H4 (cell line): ENCODE measurements at places on chromosomes 6 and 20.

GRCh38 chr6:105985098-105985815 lies 100.9 kb upstream of the PRDM1 start:
- DNase-seq = no peak

DNA sequence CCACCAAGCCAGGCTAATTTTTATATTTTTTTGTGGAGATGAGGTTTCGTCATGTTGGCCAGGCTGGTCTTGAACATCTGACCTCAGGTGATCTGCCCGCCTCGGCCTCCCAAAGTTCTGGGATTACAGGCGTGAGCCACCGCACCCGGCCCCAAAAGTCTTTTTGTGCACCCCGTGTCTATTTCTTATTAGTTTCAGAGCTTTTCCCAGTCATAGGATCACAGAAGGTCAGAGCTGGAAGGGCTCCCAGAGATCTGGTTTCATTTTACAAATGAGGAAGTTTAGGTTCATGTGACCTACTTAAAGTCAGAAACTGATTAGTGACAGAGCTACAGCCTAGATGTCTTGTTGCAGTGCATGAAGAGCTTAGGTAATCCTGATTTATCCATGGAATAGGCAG lies 1.6 kb upstream of the OGFRL1 start:
- DNase-seq = no peak

- no peak for DNase-seq
These were observed 133.4 kb upstream of the TOP1 start for GRCh38 chr20:40895182-40895581.

- no peak for DNase-seq
These were observed 57.5 kb downstream of the SNX9 start for GRCh38 chr6:157880534-157880933.

DNA sequence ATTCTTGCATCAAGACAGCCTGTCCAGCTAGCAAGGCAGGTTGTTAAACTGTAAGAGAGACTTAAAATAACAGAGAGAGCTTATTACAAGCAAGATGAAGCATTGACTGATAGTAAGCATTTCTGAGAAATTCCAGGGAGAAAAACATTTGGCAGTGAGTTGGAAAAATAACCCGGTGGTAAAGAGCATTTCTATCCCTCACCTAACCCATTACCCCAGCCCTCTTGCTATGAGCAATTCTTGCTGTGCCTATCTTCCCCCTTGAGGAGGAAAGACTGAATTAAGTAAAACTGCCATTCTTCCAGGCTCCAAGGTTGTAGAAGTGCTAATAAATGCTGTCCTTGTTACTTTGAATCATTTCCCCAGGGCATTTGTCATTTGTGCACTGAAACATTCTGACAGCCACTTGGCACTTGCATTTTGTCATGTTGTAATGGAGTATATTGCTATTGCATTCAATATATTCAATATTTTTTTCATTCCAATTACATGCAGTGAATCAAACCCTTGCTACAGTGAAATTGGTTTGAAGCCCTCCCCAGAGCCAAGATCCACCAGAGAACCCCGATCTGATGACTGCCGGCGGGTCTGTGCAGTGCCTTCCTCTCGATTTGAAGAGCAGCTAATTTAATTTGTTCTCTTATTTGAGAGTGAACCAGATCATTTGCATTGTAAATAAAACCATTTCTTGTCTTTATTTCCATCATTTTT lies 291.1 kb downstream of the HIVEP2 start:
- no peak for DNase-seq

DNA sequence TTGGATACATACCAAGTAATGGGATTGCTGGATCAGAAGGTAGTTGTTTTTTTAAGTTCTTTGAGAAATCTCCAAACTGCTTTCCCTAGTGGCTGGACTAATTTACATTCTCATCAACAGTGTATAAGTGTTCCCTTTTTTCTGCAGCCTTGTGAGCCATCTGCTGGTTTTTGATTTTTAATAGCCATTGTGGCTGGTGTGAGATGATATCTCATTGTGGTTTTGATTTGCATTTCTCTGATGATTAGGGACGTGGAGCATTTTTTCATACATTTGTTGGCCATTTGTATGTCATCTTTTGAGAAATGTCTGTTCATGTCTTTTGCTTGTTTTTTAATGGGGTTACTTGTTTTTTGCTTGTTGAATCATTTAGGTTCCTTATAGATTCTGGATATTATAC lies 34.8 kb downstream of the TOP1 start:
- no peak for DNase-seq

DNA sequence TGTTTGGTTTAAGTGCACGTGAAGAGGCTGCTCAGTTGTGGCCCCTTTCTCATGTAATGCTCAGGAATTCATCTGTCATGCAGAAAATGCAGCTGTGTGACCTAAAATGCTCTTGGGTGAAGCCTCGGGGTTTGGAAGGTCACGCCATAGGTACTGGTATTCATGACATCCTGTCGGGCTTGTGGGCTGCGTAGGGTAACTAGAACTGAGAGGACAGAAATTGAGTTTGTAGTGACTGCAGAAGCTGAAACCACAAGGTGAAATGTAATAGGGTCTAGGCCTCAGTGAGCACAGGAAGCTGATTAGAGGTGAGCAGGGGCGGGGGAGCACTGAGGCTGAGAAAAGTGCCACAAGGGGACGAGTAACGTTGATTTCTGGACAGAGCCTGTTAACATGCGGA lies 128.8 kb downstream of the SOBP start:
- DNase-seq = no peak

- no peak for DNase-seq
These were observed 11.1 kb upstream of the ITPR3 start for GRCh38 chr6:33610067-33610466.

- DNase-seq = no peak
These were observed 34.5 kb upstream of the RREB1 start for GRCh38 chr6:7073082-7073820.

GRCh38 chr6:131419702-131420101 lies 153.3 kb upstream of the ARG1 start:
- DNase-seq = no peak

DNA sequence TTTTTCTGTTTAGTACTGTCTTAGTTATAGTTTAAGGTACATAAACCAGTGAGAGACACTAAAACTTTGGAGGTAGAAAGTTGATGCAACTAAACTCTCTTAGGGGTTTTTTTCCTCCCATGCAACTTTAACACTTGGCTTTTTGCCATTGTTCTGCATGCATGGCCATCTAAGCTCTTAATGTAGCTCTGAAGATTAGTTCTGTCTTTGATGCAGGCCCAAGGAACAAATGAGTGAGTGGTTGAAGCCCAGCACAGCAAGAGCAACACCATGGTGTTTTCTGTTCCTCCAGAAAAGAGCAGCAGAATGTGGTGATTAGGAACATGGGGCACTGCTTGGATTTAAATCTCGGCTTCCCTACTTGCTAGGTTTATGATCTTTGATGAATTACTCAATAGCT lies 89.3 kb downstream of the L3MBTL3 start:
- DNase-seq = no peak

DNA sequence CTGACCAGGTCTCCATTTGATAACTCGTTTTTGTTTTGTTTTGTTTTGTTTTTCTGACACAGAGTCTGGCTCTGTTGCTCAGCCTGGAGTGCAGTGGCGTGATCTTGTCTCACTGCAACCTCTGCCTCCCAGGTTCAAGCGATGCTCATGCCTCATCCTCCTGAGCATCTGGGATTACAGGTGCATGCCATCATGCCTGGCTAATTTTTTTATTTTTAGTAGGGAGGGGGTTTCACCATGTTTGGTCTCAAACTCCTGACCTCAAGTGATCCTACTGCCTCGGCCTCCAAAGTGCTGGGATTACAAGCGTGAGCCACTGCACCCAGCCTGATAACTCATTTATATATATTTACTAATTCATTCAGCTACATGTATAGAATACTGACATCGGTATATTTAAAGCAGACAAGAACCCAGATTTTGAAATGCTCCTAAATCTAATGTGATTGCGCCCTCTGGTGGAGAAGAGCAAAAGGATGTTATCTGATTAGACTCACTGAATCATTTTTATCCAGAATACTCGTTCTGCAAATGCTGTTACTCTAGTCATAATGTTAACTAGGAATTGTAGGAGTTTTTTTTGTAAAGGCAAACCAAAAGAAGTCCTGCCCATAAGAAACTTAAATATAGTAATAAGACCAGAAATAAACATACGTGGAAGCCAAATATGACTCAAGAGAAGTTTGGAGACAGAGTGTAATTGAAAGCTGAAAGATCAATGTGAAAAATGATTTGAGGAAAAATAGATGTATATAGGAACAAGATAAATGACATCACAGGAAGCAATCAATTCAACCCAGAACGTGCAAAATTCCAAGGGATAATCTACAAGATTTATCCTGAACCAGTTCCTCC lies 5.3 kb upstream of the COL12A1 start:
- peak; percentile 74 for DNase-seq

- DNase-seq = no peak
These were observed 17.2 kb downstream of the GPLD1 start for GRCh38 chr6:24472181-24472580.

GRCh38 chr6:67047996-67048395 lies 1341.0 kb upstream of the EYS start:
- DNase-seq = no peak

DNA sequence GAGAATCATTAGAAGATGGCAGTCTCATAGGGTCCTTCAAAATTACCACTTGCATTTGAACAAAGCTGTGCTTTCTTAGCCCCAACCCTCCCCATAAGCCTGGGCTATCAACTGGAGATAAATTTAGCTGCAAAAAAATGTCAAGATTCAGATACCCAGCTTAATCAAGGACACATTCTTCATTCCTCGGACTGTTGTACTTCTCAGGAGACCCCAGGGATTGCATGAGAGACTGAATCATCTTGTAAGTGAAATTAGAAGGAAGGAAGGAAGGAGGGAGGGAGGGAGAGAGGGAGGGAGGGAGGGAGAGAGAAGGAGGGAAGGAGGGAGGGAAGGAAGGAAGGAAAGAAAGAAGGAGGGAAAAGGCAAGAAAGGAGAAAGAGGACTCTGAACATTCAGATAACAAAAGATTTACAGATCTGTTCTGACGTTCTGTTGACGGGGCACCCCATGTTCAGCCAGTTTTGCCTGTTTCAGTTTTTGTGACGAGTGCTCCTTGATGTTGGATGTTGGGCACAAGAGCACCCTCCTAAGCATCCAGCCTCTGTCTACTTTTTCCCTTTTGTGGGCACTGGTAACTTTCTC lies 498.7 kb downstream of the PREX1 start:
- no peak for DNase-seq

DNA sequence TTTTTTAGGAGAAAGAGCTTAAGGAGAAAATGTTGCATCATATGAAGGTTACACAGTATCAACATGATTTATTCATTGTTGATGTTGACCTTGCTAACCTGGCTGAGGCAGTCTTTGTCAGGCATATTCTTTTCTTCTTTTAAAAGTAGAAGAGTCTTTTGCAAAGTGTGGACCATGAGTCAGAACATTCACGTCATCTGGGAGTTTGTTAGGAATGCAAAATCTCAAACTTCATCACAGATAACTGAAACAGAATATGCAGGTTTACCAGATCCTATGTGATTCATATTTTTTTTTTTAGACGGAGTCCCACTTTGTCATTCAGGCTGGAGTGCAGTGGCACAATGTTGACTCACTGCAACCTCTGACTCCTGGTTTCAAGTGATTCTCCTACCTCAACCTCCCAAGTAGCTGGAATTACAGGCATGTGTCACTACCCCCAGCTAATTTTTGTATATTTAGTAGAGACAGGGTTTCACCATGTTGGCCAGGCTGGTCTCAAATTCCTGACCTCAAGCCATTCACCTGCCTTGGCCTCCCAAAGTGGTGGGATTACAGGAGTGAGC lies 530.4 kb upstream of the BTBD3 start:
- peak; percentile 45 for DNase-seq

DNA sequence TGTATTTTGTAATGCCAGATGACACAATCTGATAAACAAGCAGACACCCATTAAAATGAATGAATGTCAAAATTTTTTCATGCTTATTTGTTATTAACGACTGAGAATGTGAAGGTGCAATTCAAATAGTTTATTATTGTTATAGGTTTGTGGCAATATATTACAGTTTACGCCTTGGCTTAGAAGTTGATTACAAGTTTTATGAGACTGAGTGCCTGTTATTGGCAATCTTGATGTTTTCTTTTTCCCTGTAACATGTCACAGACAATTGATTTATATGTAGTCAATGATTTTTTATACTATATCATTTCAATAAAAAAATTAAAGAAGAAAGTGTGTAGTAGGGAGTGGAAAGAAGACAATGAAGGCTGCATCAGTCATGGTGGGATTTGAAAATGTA lies 144.1 kb upstream of the EEF1E1 start:
- no peak for DNase-seq

DNA sequence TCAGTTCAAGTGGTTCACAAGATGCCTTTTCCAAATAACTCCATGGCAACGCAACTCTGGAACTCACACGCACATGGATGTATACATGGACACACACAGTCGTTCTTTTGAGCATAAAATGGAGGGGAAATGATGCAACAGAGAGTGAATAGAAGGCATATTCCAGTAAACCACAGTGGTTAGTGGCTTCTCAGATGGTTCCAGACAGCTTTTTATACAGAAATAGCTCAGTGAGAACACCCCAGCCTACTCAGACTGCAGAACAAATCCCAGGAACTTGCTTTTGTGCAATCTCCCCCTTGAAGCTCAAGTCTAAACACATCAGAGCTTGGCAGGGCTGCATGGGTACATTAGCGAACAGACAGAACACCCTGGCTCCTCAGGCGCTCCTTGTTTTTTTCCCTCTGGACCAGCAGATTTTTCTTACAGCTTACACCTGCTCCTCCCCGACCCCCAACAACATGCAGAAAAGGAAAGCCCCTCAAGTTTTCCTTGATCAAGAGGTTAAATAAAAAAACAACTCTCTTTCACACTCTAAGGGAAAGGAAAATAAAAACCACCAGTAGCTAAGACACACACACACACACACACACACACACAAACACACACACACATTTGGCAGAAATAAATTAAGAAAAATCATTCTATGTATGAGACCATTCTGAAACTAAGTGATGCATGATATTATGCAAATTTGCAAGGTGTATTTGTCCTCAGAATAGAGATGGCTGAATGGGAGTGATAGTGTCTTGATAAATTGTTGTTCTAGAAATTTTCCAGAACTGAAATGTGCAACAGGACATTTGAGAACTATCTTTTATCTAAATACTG lies 51.2 kb upstream of the RANBP9 start:
- DNase-seq = peak; percentile 88

DNA sequence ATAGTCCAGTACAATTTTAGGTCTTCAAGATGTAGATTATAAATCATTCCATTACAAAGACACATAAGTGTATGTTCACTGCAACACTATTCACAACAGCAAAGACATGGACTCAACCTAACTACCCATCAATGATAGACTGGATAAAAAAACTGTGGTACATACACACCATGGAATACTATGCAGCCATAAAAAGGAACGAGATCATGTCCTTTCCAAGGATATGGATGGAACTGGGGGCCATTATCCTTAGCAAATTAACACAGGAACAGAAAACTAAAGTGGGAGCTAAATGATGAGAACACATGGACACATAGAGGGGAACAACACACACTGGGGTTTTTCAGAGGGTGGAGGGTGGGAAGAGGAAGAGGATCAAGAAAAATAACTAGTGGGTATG lies 6.3 kb downstream of the RTN4IP1 start:
- no peak for DNase-seq

- DNase-seq = no peak
These were observed 209.1 kb downstream of the NFATC2 start for GRCh38 chr20:51333446-51333845.
